ENCODE measurements at places on chromosomes 7 and 10. TPM values are rescaled to one million over a fixed set of nuclear protein-coding genes. Genes with fewer than 3 reads are reported as not detected.

GRCh38 chr7:79406371-79406770 is 47.1 kb downstream of the MAGI2 start:
- H3K4me1 ChIP-seq: no peaks in the 10 kb centered on the region
- no peak overlapping the region for H3K27ac ChIP-seq
- no peaks in the 10 kb centered on the region for H3K36me3 ChIP-seq
- no peak for DNase-seq

DNA sequence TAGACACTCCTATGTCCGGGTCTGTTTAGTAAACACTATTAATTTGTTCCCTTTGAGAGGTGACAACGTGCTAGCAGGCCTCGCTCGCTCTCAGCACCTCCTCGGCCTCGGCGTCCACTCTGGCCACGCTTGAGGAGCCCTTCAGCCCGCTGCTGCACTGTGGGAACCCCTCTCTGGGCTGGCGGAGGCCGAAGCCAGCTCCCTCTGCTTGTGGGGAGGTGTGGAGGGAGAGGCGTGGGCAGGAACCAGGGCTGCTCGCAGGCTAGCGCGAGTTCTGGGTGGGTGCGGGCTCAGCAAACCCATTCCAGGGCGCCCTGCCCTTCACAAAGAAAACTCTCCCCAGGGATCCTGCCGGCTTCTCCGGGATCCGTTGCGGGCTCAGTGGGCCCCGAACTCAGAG is 144.4 kb upstream of the CDCA7L start:
- DNase-seq: no peak
- H3K4me3 ChIP-seq: no peak overlapping the region
- H3K27ac ChIP-seq: no peak overlapping the region

GRCh38 chr7:150378115-150378852 is 846 bp upstream of the ZNF775 start:
- peak overlapping the region; percentile 91 for H3K27ac ChIP-seq
- H3K27me3 ChIP-seq: no peaks in the 10 kb centered on the region
- H3K36me3 ChIP-seq: no peaks in the 10 kb centered on the region
- peaks cover 36% of the 10 kb centered on the region for H3K4me1 ChIP-seq
- DNase-seq: no peak

- H3K27ac ChIP-seq: no peak overlapping the region
- H3K4me1 ChIP-seq: no peaks in the 10 kb centered on the region
- no peaks in the 10 kb centered on the region for H3K36me3 ChIP-seq
- no peak for DNase-seq
Observed at GRCh38 chr10:107442035-107442505, 277.6 kb upstream of the SORCS1 start.

DNA sequence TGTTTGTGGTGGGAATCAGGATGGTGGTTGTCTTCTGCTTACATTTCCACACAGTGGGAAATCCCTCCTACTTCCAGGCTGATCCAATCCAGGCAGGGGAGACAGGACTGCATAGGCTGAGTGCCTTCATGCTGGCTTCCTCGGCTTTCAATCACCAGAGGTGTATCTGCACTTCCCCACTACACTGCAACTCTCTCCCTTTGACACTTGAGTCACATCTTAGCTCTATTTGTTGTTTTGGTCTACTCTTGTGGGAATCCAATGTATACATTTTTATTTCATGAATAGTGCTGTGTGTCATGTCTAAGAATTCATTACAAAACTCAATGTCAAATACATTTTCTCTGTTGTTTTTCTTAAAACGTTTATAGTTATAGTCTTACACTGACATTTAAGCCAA is 735.6 kb downstream of the XPNPEP1 start:
- no peak for DNase-seq
- H3K27me3 ChIP-seq: no peaks in the 10 kb centered on the region
- no peaks in the 10 kb centered on the region for H3K36me3 ChIP-seq
- H3K27ac ChIP-seq: no peak overlapping the region
- H3K4me3 ChIP-seq: no peak overlapping the region

GRCh38 chr10:91540733-91541132 is 92.1 kb downstream of the PPP1R3C start:
- H3K36me3 ChIP-seq: no peaks in the 10 kb centered on the region
- H3K4me3 ChIP-seq: no peak overlapping the region
- no peak for DNase-seq
- H3K27me3 ChIP-seq: no peaks in the 10 kb centered on the region

DNA sequence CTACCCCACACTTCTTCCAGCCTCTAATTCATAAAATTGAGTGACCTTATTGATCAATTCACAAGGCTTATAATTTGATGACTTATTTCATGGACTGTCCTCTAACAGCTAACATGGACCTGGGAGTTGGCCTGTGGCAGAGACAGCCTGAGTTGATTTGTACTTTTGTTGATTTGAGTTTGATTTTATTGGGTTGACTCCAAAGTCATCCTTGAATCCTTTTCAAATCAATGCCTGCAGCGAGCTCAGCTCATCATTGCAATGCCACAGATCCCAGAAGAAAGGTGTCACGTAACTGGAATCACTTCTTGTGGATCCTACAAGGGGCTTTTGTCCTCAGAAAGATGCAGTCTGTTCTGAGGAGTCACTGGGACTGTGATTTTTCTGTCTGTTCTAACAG is 138.0 kb downstream of the CAMK1D start:
- H3K4me3 ChIP-seq: no peak overlapping the region
- H3K27ac ChIP-seq: no peak overlapping the region
- no peaks in the 10 kb centered on the region for H3K36me3 ChIP-seq
- H3K4me1 ChIP-seq: no peaks in the 10 kb centered on the region

DNA sequence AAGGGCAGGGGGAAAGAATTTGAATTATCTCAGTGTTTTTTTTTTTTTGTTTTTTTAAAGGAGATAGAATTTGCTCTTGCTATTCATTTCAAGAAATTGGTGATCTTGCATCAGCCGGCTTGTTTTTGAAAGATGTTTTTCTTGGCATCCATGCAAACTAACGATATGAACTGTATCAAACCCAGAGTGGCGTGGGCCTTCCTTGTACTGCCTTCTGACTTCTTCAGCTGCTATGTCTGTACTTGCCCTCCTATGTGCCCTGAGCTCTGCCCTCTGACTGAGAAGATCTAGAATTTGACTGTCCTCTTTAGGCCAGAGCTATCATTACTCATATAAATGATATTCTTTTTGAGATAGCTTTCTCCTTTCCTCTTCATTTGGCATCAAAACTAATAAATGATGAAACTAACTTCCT is 183.1 kb downstream of the EXOC4 start:
- H3K4me1 ChIP-seq: peaks cover 18% of the 10 kb centered on the region
- no peak overlapping the region for H3K27ac ChIP-seq
- no peaks in the 10 kb centered on the region for H3K27me3 ChIP-seq
- no peaks in the 10 kb centered on the region for H3K36me3 ChIP-seq
- no peak for DNase-seq

GRCh38 chr10:71975087-71975870 is 11.1 kb downstream of the CHST3 start:
- DNase-seq: no peak
- no peaks in the 10 kb centered on the region for H3K36me3 ChIP-seq
- H3K27me3 ChIP-seq: no peaks in the 10 kb centered on the region
- peaks cover 100% of the 10 kb centered on the region for H3K4me1 ChIP-seq
- H3K27ac ChIP-seq: peak overlapping the region; percentile 81

Gene ZNF727
- 5.4 TPM for total RNA-seq

Gene SPDYE2
- not detected for total RNA-seq

Gene DRGX
- not detected for total RNA-seq

Gene NXPH1
- 0.25 TPM for total RNA-seq

Gene POLR2J
- 20.1 TPM for total RNA-seq

Data from vagina (tissue), 2 donors.